Left kidney (tissue), 8 donors: ENCODE measurements at places on chromosomes 11 and 22. TPM values are rescaled to one million over a fixed set of nuclear protein-coding genes. Genes with fewer than 3 reads are reported as not detected.

The SCGB1C1 gene
- 1.1 TPM for polyA plus RNA-seq

GRCh38 chr22:44933666-44934453 lies 75.9 kb downstream of the PHF21B start:
- no peak for DNase-seq

DNA sequence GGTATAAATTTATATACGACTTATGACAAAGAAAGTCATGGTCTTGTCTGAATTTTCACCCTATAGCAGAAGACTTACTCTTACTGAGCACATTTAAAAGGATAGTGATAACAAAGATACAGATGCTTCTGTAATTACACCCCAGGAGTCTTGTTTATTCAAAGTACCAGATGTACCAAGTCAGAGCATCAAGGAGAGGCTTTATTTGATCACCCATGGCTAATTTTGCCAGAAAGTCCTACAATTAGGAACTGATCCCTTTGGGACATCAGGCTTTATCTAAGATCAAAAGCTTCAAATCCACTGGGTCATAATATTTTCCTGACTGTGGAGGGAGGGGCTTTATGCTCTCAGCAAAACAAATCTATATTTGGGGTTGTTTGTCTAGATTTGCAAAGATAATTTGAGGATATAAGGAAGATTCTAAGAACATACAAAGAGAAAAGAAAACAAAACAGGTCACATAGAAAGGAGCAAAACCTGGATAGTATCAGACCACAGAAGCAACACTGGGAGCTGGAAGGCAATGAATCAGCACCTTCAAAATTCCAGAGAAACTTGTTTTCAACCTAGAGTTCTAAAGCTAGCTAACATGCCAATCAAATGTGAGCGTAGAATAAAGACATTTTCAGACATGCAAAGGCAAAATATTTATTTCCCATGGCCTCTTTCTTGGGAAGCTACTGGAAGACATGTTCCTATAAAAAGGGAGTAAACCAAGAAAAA lies 124.8 kb upstream of the CSNK2A3 start:
- no peak for DNase-seq

- DNase-seq, result no peak
These were observed 11.4 kb upstream of the PITPNB start for GRCh38 chr22:27930331-27931060.
